Right lung (tissue), 10 donors: ENCODE measurements at places on chromosomes 5 and 9.

- no peak for DNase-seq
These were observed 6.9 kb upstream of the AJM1 start for GRCh38 chr9:136835162-136835931.

DNA sequence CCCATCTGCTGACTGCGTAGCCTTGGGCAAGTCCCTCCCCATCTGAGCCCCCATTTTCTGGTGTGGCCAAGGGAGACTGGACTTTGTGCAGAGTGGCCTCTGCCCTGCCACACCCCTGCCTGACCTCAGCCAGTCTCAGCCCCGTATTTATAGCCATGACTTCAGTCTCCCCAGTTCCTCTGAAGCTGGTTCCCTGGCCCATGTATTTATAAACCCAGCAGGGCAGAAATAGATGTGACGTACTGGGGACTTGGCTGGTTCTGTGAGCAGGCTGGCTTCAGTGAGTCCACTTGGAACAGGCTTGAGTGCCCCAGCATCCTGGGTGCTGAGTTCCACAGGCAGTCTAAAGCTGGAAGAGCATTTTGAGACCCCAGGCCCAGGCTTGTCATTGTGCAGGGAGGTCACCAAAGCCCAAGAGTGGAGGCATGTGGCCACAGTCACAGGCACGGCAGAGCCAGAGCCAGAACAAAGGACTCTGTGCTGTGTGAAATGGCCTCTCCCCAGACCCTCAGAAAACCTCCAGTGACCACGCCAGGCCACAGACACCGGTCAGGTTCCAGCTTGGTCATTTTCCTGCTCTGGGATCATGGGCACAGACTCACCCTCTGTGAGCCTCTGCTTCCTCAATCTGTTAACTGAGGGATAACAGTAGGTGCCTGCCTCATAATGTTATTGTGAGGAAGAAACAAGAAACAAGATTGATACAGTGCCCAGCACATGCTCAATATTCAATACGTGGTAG lies 30.4 kb upstream of the SYNPO start:
- no peak for DNase-seq

DNA sequence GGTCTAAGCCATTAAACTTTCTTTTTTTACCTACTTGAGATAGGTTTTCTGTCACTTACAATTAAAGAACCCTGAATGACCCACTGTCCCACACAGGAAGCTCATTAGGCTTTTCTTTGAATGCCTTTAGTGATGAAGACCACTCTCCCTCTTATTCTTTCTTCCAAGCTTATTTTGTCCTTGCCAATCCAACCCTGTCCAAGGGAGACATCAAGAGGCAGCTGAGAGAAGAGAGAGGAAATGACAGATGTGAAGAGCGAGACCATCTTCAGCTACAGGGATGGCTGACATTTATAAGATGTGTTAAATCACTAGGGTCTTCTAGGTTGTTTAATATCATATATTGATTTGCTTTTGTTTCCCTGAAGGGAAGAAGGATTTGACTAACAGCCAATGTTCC lies 133.5 kb downstream of the FAM114A2 start:
- DNase-seq = no peak

- DNase-seq = no peak
These were observed 134.9 kb downstream of the ST8SIA4 start for GRCh38 chr5:100768221-100768620.

GRCh38 chr5:33817301-33817700 lies 74.5 kb downstream of the ADAMTS12 start:
- DNase-seq = no peak

DNA sequence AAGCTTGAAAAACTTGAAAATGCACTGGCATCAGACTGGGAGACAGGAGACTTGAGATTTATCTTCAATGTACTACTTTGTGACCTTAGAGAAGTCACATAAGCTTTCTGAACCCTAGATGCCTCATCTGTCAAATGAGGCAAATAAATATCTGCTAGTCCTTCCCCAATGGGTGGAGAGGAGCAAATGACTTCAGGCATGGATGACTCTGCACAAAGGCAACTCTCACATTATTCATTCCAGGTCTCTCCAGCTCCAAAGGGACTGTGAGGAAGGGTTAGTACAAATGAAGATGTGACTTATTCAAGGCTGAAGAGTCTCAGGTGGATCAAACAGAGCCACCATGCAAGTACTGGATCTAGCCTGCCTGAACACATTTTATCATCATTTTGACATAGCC lies 228.7 kb downstream of the SLIT3 start:
- DNase-seq = no peak

- DNase-seq = no peak
These were observed 225.1 kb downstream of the ARRDC3 start for GRCh38 chr5:91158011-91158410.

DNA sequence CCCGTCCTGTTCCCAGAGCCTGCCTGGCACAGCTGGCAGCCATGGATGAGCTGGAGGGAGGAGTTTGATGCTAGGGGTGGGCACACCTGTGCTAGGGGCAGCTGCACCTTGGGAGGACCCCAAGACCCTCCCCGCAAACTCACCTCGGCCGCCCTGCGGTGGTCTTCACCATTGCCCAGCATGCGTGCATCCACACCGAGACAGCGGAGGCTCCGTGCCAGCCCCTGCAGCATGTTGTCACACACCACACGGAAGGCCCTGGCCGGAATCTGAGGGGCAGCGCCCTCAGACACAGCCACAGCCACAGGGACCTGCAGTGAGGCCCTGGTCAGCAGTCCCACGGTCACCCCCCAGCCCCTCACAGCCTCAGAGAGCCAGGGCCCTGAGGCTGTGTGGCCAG lies 45.9 kb upstream of the NRARP start:
- DNase-seq = no peak
